ENCODE measurements at places on chromosomes 2 and 18.

DNA sequence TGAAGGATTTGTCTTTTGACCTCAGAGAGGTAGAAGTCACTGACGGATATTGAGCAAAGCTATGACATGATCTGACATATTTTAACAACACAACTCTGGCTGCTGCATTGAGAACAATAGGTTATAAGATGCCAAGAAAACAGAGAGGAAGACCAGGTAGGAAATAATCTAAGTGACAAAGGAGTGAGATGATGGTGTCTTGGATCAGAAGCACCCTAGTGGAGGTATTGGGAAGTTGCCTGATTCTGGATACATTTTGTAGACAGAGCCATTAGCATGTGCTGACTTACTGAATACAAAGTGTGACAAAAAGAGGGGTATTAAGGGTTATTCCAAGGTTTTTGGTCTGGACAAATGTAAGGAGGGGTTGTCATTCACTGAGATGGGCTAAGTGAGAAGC lies 1438.1 kb downstream of the DPP10 start:
- DNase-seq: no peak

- no peak for DNase-seq
These were observed 182.7 kb downstream of the PRPF40A start for GRCh38 chr2:152534460-152535135.

- DNase-seq: no peak
These were observed 276.3 kb downstream of the EIPR1 start for GRCh38 chr2:3101016-3101942.

DNA sequence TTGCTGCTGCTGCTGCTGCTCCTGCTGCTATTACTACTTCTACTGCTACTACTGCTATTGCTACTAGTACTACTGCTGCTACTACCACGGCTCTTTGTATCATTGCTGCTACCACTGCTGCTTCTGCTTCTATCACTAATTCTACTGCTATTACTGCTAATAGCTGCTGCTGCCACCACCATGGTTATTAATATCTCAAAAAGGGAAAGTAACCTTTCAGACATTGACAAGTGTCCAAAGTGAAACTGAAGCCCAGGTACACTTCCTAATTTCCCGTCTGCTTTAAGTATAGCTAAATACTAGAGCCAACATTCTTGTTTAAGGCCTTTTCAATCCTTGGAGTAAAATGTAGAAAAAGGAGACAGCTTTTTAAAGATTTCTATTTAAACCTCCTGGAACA lies 45.4 kb upstream of the EHBP1 start:
- DNase-seq: no peak

DNA sequence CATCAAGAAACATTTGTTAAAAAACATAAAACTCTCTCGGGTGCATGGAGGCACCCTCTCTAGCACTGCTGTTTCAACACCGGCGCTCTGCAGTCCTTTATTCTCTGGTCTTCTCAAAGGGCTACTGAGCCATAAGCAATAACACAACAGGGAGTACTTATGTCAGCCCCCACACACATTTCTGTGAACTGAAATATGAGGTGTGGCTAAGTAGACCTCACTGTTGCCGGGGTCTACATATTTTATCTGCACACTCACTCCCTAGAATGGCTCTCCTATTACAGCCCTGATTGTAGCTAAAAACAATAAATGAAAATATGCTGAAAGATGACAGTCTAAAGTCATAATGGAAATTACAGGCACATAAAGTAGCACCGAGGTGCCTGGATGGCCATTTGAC lies 235.1 kb downstream of the GRB14 start:
- no peak for DNase-seq

DNA sequence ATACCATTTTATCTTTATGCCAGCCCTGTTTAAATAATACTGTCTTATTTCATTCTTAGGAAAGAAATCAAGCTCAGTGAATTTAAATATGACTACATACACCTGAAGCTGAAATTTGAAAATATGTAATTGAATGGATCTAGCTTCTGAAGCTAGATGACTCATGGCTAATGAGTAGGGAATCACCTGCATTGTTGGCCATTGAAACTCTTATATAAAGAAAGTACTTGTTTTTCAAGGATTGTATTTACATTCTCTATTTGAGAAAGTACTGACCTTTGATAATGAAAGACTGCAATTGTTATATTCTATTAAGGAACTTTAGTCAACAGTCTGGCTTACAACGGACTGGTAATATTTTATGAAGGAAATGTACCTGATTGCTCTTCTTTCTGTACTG lies 346.7 kb upstream of the LRATD1 start:
- DNase-seq: no peak

- no peak for DNase-seq
These were observed 364.5 kb upstream of the CDH2 start for GRCh38 chr18:28541276-28541930.

DNA sequence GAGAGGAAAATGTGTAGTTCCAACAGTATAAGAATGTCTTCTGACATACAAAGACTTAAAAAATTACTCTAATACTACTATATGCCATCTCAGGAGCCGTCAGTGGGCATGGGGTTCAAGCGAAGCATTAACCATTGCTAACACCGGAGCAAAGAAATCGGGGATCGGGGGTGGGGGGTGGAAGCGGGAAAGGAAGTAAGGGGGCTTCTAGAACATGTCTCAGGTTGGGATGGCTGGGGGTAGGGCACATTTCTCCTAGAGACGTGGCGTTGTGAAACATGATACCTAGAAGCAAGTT lies 702 bp downstream of the LMAN1 start:
- DNase-seq: no peak

GRCh38 chr18:22847392-22847791 lies 85.7 kb upstream of the RBBP8 start:
- DNase-seq: no peak

DNA sequence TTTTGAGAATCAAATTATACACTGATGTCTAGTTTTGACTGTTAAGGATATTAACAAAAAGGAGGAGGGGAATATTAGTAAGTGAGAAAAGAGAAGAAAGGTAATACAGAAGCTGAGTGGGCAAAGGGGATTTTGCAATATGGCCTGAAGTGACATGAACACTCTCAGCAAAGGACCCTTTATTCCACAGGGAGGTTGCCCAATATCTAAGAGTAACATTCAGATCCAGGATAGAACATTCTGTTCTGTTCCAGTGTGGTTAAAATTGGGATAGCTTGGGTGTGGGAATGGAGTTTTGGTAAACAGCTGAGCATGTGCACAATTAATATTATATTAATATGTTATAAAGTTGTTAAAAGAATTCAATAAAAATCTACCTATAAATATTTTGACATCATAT lies 120.1 kb downstream of the ZNF385B start:
- DNase-seq: no peak

- DNase-seq: no peak
These were observed 9.4 kb downstream of the INSIG2 start for GRCh38 chr2:118097657-118098056.

DNA sequence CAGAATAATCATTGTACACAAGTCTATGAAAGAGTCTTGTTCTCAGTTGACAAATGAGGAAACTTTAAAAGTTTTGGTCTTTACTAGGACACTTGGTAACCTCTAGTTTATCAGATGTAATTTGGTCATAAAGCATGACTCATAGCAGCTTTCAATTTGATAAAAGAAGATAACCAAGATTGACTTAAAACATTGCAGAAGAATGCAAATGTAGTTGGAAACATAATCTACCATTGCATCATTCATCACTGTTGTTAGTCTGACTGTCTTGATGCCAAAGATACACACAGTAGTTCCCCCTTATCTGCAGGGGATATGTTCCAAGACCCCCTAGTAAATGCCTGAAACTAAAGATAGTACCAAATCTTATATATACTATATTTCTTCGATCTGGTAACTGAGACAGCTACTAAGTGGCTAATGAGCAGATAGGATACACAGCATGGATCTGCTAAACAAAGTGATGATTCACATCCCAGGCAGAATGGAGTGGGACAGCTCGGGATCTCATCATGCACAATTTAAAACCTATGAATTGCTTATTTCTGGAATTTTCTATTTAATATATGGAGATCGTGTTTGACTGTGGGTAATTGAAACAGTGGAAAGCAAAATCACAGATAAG lies 131.4 kb upstream of the CCDC68 start:
- no peak for DNase-seq

DNA sequence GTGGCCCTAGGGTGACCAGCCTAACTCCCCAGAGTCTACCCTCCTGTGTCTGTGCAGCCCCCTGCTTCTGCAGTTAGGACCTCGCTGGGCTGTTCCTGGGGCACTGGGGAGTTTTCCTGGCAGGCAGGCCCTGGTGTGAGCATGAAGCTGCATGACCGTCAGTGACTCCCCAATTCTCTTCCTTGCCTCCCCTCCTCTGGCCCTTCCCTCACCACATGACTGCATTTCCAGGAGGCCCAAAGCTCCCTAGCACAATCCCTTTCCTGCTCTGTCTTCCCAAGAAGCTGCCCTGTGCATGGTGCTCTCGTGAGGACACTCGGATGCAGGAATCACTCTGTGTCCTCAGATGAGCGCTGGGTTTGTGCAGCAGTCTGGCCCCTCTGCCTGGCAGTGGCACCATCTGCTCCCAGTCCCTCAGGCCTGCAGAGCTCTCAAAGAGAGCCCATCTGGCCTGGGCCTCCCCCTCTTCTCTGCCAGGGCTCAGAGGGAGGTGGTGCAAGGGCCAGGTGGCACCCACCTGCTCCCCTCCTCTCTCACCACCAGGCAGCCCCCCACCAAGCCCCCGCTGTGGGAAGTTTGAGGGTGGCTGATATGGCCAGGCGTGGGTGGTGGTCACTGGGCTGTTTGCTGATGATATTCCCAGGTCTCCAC lies 125.6 kb upstream of the HS6ST1 start:
- no peak for DNase-seq

GRCh38 chr2:235609746-235610145 lies 115.9 kb downstream of the AGAP1 start:
- no peak for DNase-seq

GRCh38 chr2:136917411-136917881 lies 152.1 kb downstream of the THSD7B start:
- DNase-seq: no peak

GRCh38 chr2:11155381-11156035 lies at the start of gene SLC66A3:
SLC66A3 (plus strand) TSS chr2:11155467; CDS start chr2:11155547, 80 bp downstream.
- no peak for DNase-seq

Data from Panc1 (cell line).